ENCODE measurements at places on chromosomes 12 and 14.

DNA sequence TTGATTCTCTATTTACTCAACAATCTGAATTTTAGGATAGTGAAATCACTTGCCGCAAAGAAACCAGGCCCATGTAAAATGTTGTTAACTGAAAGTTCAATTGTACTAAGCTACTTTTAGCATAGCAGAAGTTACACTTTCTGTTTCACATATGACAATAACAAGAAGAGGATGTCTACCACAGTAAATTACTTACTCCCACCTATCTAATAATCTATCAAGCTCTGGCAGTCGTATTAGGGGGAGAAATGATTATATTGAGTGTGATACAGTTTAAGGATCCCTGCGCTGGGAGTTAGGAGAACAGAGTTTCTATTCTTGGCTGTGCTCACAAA lies 66.5 kb upstream of the CAND1 start:
- no peak for DNase-seq

DNA sequence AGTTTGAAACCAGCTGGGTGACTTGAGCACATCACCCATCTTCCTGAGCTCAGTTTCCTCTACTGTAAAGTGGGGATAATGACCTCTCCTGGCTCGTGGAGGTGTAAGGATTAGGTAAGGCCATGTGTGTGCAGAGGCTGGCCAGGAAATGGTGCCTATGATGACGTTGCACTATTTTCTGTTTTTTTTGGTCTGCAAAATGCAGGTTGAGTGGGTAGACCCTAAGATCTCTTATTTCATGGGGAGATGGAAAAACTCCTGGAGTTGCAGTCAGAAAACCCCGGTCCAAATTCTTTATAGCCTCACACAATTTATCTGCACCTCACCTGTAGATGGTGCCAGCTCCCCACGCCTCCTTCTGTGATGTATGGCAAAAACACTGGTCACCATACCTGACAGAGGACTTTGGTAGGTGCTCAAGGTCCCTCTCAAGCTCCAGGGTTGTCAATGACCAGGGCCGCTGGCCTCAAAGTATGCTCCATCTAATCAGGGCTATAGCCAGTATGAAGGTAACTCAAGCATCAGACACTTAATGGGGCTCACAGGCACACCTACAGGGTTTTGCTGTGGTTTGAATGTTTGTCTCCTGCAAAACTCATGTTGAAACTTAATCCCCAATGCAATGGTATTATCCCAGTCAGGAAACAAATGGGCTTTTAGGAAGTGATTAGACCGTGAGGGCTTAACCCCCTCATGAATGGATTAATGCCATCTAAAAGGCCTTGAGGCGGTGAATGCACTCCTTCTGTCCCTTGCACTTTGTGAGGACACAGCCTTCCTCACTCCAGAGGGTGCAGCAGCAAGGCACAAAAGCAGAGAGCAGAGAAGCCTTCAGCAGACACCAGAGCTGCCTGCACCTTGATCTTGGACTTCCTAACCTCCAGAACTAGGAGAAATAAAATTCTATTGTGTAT lies 17.6 kb downstream of the C14orf132 start:
- no peak for DNase-seq

DNA sequence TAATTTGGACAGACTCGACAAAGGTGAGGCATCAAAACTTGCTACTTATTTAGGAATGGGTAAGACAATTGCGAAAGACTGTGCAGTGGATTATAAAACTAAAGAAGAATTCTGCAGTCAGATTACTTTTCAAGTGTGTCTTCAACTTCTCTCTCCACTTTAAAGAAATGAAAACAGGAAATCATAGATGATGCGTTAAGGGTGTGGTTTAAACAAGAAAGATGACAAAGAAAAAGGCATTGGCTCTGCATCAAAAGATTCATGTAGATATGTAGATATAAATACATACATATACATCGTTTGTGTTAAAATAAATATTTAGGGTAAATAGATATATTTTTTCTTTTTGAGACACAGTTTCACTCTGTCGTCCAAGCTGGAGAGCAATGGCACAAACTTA lies 74.6 kb upstream of the PARP11 start:
- no peak for DNase-seq

- DNase-seq = no peak
Measured at GRCh38 chr14:84937016-84937415, 592.9 kb upstream of the FLRT2 start.

DNA sequence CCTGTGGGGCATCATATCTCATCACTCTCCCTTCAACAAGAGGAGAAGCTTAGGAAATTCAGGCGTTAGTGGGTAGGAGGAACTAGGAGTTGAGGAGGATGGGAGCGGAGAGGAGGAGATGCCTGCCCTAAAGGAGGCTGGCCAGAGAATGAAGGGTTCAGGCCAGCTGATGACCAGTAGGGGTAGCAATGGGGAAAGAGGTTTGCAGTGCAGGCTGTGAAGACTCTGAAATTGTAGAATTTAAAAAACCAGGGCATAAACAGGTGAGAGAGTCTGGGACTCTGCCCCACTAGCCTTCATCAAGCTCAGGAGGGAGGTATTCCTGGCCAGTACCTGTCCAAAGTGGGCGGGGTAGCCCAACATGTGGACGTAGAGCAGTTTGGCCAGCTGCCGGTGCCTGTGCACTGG lies 809 bp downstream of the AP1G2 start:
- DNase-seq = no peak

DNA sequence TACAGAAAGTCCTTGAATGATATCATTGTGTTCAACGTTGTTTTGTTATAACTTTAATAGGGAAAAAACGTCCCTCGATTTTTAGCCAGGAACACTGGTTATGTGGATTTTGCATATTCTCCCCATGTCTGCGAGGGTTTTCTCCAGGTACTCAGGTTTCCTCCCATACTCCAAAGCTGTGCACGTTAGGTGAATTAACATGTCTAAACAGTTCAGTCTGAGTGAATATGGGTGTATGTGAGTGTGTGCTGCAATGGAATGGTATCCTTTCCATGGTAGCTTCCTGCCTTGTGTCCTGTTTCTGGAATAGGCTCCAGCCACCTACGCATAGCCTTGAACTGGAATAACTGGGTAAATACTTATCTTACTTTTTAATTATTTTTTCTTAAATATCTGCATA lies 810.8 kb upstream of the ATXN7L3B start:
- DNase-seq = no peak

DNA sequence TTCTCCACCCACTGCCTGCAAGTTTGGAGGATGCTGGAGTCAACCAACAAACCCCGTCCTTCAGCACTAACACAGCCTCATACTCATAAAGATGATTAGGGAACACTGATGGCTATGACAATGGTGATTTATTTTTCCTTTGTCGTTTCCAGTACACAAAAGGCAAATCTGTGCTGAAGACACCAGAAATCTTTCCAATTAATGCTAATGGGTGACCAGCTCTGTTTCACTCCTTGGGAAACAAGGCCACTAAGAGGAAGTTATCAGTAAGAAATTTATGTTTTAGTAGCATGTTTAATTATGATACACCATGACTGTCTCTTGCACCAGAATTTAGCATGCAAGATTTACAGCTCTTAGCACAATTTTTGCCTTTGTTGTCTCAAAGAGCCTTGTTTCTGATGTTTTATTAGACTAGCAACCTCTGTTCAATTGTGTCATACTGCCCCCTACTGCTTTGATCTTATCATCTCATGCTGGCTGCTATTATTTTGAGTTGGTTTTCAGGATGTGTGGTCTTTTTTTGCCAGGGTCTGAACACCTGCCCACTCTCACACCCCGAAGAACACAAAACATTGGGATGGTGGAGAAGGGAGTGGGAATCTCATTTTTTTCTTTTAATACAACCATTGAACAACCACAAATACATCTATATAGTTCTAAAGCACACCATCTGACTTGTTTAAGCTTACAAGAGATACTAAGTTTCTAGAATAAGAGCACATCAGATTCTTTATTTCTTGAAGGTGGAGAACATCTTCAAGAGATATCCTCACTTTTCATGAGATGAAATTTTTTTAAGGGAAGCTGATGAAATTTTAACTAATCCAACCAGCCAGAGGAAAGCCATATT lies 160.9 kb downstream of the SPTSSA start:
- DNase-seq = no peak

DNA sequence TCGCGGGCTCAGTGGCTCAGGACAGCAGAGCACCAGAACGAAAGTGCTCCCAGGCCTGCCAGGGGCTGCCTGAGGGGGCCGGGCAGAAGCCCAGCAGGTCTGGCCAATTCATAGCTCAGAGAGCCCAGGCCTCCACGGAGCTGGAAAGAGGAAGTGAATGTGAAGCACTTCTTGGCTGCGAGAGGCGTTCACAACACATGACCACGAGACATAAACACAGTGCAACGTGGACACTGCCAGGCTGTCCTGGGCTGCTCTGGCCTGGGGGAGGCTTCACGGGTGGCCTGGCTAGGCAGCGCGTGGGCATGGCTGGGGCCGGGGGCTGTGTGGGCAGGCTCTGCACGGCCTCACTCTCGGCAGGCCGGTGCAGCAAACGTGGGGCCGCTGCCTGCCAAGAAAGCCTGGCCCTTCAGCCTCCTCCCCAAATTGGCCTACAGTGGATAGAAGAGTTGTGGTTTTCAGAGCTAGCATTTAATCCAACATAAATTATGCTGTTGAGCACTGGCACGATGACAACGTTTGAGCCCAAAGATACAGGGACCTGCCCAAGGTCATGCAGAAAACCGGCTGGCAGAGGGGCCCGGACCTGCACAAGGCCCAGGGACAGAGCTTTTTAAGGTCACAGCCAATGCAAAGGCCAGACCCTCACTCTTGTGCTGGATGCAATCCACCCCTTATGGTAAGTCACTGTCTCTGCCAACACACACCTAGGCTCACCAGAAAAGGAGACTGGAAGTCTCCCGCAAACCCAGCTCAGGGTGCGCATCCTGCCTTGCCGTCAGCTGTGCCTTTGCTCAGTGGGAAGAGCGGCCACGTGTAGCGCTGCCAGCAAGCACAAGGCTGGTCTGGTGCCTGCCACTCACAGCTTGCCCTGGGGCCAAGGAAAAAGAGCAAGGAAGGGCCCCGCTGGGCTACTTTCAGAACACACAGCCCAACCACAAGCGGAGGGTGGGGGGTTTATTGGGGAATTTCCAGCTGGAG lies 8.6 kb downstream of the SLC25A29 start:
- no peak for DNase-seq

DNA sequence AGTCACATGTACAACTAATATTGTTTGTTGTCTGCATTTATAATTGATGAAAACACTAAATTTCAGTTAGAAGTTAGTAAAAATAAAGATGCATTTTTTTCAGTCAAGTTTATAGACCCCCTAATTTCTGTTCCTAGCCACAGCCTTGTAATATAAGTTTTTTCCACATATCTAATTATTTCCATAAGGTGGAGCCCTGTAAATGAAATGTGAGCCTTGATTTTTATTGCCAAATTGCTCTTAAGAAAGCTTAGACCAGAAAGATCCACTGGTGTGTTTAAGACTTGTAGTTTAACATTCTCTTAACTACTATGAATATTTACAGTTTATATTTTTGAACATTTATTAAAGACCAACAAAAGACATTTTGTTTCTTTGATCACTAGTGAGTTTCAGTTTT lies 322.1 kb upstream of the RGS6 start:
- DNase-seq = no peak

DNA sequence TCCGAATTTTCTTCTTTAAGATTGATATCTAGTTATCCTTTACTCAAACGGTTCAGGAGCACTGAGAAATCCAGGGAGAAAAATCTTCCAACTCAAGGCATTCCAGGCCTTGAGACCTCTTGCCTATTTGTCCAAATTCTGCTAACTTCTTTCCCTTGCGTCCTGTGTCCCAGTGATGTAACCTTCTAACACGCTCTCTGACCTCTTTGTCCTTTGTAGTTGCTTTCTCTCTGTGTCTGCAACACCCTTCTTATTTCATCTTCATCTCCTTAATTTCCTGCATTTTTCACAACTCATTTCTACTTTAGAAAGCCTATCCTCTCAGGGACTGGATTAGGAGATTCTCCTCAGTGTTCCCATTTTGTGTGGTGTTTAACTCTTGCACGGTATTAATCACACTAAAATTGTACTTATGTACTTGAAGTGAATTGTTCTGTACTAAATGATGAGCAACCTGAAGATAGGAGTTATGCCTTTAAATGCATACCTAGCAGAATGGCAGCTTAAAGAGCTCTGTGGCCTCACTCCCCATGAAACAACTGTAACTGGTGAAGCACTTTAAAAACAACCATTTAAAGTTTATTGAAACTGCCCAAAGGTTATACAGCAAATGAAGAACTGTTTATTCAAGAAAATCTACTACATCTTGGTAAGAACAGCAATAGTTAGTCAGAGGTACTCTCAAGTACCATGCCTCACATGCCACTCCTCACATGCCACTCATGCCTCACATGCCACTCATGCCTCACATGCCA lies 7.4 kb upstream of the SNAPC1 start:
- DNase-seq = no peak

DNA sequence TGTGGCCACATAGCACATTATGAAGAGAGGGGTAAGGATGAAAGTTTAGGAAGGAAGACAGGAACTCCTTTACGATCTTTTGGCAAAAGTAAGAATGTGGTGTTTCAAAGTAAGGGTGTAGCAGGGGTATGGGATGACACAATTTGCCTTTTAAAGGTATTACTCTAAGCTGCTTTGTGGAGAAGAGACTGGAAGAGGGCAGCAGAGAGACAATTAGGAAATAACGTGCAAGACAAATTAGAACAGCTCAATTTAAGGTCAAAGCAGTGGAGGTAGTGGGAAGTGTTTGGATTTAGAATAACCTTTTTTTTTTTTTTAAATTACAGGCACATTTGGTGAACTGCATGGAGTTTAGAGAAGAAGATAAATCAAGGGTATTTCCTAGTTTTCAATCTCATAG lies 342.6 kb downstream of the NOVA1 start:
- DNase-seq = no peak

- no peak for DNase-seq
Measured at GRCh38 chr14:103949131-103949790, 6.9 kb upstream of the RD3L start.

DNA sequence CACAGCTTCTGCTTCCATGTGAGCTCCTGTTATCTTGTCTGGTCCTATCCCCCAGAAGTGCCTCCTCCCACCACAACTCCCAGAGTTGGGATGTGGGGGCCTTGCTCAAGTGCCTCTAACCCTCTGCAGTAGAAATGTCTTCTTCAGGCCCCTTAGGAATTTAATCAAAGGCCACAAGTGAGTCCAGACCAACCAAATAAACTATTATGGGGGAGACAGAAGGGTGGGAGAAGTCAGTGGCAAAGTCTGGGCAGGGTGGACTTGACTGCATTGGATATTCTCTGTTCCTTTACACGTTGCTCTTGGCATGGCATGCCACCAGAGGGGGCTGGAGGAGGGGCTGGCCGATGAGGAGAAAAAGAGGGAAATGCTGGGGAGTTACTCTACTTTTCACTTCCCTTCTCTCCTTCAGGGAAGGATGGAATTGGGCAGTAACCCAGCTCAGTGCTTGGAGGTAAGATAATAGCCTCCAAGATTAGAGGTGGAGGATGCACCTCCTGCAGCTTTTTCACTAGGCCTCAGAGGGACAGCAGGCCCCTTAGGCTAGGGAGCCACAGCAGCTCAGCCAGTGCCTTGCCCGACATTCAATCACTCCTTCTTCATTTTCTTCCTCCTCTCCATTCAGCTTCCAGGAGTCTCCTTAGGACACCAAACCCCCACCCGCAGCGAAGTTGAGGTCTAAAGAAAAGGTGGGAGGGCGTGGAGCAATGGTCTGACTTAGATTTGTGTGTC lies 1.2 kb upstream of the AP1G2 start:
- DNase-seq = no peak

Measured in stimulated activated CD8-positive, alpha-beta memory T cell treated with anti-CD3 and anti-CD28 coated beads, Interleukin-2, amount 100 ng/mL, for 48 hours (primary cell).